ENCODE measurements at places on chromosomes 3 and 15.

DNA sequence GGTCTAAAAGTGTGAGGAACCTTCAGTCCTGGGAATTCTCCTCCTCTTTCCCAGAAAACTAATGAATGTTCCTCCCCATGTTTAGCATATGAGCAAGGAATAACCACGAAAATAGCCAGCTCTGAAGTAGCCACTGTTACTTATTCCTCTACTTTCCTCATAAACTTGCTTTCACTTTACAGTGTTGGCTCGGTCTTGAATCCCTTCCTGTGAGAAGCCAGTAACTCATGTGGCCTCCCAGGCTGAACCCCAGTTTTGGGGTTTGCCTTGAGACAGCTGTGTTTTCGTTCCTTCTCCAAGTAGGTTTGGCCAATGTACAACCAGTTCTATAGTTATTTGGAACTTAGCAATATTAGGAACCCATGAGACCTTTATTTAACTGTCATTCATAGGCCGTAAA, 195.0 kb downstream of the CNTN6 start:
- H3K4me1 ChIP-seq = no peaks in the 10 kb centered on the region
- no peak for DNase-seq
- no peak overlapping the region for H3K4me3 ChIP-seq
- H3K27ac ChIP-seq = no peak overlapping the region
- no peaks in the 10 kb centered on the region for H3K27me3 ChIP-seq
- H3K36me3 ChIP-seq = no peaks in the 10 kb centered on the region

- H3K36me3 ChIP-seq = peaks cover 2% of the 10 kb centered on the region
- no peak overlapping the region for H3K27ac ChIP-seq
- no peaks in the 10 kb centered on the region for H3K27me3 ChIP-seq
- no peak overlapping the region for H3K4me3 ChIP-seq
- no peak for DNase-seq
Observed at GRCh38 chr3:4532535-4533112, 39.5 kb downstream of the ITPR1 start.

GRCh38 chr3:141998669-141999290, 122.3 kb downstream of the ATP1B3 start:
- no peaks in the 10 kb centered on the region for H3K36me3 ChIP-seq
- no peaks in the 10 kb centered on the region for H3K4me1 ChIP-seq
- H3K27me3 ChIP-seq = no peaks in the 10 kb centered on the region

GRCh38 chr3:131630807-131631206, 128.0 kb upstream of the MRPL3 start:
- no peaks in the 10 kb centered on the region for H3K36me3 ChIP-seq
- H3K27ac ChIP-seq = no peak overlapping the region
- H3K4me1 ChIP-seq = no peaks in the 10 kb centered on the region
- DNase-seq = no peak

- DNase-seq = no peak
- no peaks in the 10 kb centered on the region for H3K27me3 ChIP-seq
- no peak overlapping the region for H3K27ac ChIP-seq
- no peaks in the 10 kb centered on the region for H3K4me1 ChIP-seq
Observed at GRCh38 chr3:77524946-77525682, 485.2 kb downstream of the ROBO2 start.

GRCh38 chr3:4232798-4233197, 70.4 kb upstream of the SETMAR start:
- no peaks in the 10 kb centered on the region for H3K4me1 ChIP-seq
- no peaks in the 10 kb centered on the region for H3K36me3 ChIP-seq
- no peak for DNase-seq
- H3K27me3 ChIP-seq = no peaks in the 10 kb centered on the region
- no peak overlapping the region for H3K4me3 ChIP-seq
